ENCODE measurements at places on chromosomes 4 and X. TPM values are rescaled to one million over a fixed set of nuclear protein-coding genes. Genes with fewer than 3 reads are reported as not detected.

AWAT2 gene
- 0.05 TPM for total RNA-seq

HSFX2 gene
- 0.46 TPM for total RNA-seq

PABPC1L2B gene
- total RNA-seq: 0.93 TPM

AGTR2 gene
- total RNA-seq: 0.19 TPM

ASB5 gene
- total RNA-seq: 0.09 TPM

BEX2 gene
- 166 TPM for total RNA-seq

NAP1L3 gene
- total RNA-seq: 50.6 TPM

GATA1 gene
- total RNA-seq: not detected

MFAP3L gene
- total RNA-seq: 7.9 TPM

GRCh38 chr4:67437974-67438713, 107.2 kb downstream of the CENPC start:
- ATAC-seq: peak; percentile 41

DNA sequence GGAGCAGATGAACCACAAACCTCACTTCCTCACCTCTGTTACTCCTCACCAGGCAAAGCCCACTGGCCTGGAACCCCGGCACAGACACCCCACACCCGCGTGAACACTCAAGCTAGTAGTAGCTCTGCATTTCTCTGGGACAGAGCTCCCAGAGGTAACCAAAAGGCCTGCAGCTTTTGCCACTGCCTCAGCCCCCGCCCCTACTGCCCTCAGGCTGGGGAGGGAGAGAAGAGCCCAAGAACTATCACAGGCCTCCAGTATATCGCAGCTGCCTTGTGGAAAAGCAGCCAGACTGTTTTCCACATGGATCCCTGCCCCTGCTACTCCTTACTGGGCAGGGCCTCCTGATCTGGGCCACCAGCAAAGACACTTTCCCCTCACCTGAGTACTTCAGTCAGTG, 728.7 kb upstream of the ACTRT1 start:
- peak; percentile 85 for ATAC-seq

DNA sequence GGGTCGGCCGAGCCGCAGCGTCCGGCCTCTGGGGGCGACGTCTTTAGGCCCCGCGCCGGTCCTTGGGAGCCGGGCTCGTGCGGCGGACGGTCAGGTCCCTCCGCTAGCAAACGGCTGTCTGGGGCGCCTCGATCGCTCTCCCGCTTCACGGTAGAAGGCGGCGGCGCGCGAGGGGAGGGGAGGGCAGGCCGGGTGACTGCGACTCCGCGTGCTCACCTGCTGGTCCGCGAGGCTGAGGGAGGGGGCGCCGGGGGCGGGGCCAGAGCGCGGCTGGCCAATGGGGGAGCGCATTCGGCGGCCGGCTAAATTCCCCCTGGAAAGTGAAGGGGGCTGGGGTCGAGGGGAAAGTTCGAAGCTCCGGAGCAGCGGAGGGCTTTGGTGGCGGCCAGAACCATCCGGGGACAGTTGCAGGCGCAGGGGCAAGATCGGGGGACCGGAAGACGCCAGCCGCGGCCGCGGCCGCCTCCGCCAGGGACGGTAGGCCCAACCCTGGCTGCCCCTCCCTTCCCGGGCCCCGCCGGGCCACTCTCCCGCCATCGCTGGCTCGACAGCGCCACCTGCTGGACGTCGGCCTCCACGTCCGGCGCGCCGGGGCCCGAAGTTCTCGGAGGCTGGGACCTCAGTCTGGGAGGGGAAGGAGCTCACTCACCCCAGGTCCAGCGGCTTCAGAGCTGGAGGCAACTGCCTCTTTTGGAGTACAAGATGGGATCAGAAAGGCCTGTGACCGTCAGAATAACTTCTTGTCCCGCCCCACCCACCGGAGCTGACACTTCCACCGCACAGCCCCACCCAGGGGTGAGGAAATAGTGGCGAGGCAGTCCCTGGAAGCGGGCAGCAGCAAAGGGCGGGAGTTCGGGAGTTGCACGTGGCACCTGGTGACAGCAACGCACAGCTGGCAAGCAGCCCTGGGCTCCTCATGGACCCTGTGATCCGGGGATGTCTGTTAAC, 49.9 kb downstream of the ELF4 start:
- peak; percentile 94 for ATAC-seq

DNA sequence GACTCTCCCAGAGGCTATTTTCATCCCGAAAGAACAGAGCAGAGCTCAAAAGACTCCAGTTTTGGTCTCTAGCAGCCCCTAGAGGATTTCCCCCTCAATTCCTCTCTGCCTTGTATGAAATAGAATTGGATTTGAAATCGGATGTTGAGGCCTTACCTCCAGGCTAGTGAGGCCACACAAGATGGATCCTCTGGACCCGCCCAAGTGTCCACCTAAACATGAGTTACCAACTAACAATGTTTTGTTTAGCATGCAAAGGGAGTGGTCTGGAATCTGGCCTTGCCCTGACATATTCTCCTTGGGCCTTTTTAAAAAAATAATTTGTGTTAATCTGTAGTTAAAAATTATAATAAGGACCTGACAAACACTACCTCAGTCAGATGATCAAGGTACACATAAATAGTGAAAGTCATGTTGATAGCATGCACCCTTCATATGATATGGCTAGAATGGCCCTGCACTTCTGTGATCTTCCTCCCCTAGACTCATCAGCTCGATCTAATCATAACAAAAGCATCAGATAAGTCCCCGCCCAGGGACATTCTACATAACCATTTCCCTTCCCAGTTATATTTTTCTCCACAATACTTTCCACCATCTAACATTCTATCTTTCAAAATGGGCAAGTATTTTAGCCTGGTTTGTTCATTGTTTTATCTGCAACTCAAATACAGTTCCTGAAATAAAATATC, 6.5 kb downstream of the TLR8 start:
- ATAC-seq: no peak

DNA sequence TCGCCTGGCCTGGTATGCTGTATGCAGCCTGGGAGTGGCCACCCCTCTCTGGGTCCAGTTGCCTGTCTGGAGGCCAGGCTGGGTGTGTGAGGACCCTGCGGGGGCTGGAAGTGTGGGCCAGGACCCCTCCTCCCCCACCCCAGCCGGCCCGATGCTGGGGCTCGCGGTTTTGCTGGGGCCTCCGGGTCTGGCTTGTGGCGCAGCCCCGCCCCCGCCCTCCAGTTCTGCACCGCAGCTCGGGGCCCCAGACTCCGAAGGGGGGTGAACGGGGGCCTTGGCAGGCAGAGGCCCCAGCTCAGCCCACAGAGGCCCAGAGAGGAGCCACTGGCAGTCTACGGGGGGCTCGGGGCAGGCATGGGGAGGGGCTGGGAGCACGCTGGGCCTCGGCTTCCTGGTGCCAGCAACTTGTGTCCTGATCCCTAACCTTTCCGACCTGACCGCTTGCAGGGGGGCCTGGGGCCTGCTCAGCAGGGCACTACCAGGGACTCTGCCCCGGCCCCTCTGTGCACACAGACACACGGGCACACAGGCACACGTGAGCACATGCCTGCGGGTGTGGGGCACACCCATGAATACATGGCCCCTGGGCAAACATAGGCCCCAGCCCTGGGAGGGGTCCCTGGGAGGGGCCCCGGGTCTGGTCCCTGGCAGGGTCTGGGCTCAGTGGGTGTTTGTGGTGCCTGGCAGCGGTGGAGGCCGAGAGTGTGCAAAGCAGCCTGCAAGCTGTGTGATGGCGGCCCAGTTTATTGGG, 21.4 kb upstream of the FGFR3 start:
- peak; percentile 5 for ATAC-seq

GRCh38 chrX:109283870-109284269, 198.0 kb downstream of the GUCY2F start:
- no peak for ATAC-seq

- peak; percentile 90 for ATAC-seq
Measured at GRCh38 chr4:23889814-23890341, at the start of gene PPARGC1A. Gene PPARGC1A (minus strand): TSS chr4:23890047. CDS start chr4:23889957, 90 bp downstream.

DNA sequence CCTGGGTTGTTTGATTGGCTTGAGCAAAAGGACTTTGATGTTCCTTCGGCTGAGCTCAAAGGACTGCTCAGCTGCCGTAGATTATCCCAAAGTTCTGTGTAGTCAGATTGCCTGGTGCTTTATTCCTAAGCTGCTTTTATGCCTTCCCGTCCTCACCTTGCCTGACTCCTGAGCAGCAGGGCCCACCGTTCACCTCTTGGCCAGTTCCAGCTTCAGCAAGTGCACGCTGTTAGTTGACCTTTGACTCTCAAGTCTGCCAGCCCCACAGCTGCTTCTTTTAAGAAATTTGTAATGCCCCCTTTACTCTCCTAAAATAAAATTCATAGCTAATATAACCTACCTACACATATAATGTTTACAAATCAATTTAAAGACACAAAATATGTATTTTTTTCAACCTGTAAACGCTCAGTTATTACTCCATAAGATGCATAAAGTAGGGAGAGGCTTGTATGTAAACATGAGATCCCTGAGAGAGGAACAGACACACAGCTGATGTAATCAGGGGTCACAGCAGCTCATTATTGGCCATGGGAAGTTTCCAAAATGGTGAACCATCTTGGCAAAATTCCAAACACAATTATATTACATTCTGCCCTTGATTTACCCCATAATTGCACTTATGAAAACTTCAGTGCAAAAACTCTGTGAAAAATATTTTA, 28.6 kb downstream of the UCHL1 start:
- no peak for ATAC-seq

DNA sequence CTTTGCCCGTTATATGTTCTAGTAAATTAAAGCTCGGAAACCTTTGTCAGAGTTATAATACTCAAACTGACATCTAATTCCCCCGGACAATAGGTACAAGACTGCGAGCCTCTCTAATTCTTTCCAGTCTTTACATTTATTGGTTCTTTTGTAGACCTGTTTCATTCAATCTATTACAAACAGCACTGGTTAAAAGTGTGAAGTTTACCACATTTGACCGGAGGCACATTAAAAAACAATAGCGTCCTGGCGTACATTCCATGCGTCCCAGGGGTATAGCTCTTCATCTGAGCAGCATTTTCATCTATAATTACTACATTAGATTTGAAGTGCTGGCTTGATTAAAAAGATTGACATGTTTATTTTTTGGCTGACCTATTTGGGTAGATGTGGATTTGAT, 49.9 kb upstream of the TENM3 start:
- ATAC-seq: no peak

- ATAC-seq: no peak
Measured at GRCh38 chr4:42610941-42611340, 46.0 kb downstream of the ATP8A1 start.

DNA sequence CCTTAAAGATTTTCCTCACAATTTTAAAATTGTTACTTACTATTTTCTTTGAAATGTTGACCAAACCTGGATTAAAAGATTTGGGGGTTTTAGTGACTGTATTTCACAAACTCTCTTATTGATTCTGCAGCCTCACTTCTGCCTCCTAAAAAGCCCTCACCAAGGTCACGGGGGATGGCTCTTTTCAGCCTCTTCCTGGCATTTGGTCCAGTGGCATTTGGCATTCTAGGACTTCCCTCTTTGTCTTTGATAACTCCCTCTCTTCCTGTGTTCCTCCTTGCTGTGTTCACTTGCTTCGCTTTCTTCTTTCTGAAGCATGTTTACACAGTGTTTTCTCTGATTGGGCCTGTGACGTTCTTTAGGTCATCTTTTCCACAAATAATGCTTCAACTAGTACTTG, 21.5 kb downstream of the PKD2 start:
- ATAC-seq: no peak

- no peak for ATAC-seq
Measured at GRCh38 chrX:41389311-41389888, 55.4 kb downstream of the DDX3X start.

DNA sequence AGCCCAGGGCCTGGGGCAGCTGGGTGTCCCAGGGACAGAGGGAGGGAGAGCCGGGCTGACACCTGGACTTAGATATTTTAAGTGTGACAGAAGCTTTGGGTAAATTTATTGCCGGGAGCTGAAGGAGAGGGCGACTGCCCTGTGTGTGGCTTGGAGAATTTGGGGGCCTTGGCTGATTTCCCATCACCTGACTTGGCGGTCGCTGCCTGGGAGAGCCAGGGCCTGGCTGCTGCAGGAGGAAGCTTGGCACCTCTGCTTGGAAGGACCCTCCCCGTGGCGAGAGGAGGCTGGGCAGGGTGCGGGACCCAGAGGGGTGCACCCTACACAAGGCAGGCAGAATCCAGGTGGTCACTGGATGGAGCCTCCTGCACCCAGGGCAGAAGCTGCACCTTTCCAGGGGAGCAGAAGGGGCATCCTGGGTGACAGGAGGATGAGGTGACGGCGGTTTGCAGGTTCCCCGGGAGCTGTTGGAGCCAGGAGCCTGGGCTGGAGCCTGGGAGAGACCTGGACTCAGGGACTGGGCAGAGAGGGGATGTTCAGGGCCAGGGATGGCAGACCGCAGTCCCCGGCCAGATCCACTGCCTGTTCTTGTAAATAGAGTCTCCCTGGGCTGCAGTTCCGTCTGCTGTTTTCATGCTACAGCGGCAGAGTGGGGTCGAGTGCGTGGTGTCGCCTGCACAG, 72.0 kb downstream of the RGS12 start:
- no peak for ATAC-seq

DNA sequence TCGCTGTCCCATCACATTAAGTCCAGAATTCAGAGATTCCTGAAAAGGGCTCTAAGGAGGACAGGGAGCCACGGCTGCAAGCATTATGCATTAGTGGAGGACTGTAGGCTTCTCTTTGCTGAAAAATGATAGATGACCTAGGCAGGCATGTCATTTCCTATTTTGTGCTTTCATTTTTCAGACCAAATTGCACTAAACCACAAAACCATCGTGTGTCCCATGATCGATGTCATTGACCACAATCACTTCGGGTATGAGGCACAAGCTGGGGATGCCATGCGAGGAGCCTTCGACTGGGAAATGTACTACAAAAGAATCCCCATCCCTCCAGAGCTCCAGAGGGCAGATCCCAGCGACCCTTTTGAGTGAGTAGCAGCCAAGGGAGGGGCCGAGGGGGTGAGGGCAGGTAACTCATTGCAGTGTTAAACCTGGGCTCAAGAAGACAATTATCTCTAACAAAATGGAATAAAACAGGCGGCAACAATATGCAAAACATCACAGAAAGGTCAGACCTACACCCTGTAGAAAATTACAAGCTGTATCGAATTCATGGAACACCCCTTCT, 355.2 kb upstream of the GALNT7 start:
- no peak for ATAC-seq

- peak; percentile 70 for ATAC-seq
Measured at GRCh38 chrX:41481264-41482109, 34.3 kb downstream of the NYX start.

DNA sequence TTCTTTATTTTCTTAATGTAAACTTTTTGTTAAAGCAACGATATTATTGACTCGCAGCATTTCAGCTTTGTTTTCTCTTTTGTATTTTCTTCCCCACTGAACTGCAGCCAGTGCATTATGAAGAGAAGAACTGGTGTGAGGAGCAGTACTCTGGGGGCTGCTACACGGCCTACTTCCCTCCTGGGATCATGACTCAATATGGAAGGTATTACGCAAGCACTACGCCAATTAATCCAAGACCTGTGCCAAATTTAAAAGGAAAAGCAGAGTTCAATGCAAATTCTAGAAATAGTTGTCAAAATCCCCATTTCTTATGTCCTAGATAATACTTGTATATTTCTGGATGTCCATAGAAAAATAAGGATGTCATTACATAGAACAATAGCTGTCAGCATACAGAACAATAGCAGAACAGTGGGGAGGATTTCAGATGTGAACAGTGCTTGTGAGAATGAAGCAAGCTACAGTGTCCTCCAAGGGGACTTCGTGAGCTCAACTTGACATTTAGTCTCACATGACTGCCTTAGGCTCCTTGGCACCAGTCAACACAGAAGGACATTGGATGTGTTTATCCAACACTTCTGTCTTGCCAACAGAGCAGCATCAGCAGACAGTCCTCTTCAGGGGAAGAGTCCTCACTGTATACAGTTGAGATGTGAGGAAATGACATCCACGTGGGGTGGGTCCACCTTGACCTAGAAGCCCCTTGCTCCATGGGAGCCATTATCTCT, 85.9 kb downstream of the MAOA start:
- ATAC-seq: no peak

- no peak for ATAC-seq
Measured at GRCh38 chr4:105714071-105714521, 5.5 kb downstream of the GSTCD start.

All from motor neuron (in vitro differentiated cells).